ENCODE measurements at places on chromosomes 1 and 21.

- no peak for DNase-seq
These were observed 212.2 kb downstream of the LYPLAL1 start for GRCh38 chr1:219385787-219386427.

DNA sequence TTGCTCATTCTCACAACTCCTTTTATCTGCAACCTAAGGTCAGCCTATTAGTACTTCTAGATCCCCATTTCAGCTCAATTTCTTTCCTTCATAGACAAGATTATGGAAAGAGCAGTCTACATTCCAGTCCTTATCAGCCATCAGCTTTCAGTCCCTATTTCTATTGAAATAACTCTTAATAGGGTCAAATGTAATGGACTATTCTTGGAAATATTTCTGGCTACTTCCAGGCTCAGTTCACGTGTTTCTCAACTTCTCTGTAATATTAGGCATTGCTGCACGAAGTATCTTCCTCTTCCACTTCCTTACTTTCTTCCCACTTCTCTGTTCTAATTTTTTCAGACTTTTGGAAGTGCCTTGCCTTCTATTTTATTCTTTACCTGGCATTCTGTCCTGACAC is 232.9 kb upstream of the USP25 start:
- no peak for DNase-seq

GRCh38 chr1:118116909-118117308 is 68.1 kb downstream of the SPAG17 start:
- no peak for DNase-seq

DNA sequence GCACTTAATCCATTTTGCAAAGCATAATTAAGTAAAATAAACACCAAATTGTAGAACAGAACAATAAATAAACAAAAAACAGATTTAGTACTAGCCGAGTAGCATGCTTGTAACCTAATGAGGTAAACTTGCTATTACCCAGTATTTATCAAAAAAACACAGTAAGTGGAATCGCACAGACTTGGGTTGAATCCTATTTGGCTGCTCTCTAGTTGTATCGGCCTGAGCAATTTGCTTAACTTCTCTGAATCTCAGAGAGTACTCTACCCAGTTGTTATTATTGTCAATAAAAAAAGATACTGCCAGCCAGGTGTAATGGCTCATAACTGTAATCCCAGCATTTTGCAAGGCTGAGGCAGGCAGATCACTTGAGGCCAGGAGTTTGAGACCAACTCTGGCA is 664.3 kb downstream of the ADGRL2 start:
- DNase-seq, result no peak

DNA sequence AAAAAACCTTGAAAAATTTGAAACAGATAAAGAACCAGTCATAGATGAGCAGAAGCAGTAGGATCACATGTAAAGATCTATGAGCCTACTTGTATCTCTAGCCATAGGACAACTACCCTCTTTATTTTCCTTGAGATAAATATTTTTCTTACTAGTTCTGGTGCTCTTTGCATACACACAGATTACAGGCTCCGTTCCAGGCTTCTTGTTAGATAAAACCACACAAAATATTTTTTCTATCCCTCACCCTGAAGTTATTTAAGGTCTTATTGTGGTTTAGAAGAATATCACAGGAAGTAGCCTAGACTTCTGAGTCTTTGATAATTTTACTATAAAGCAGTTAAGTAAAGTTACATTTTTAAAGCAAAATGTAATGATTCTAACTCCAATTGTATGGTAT is 512.2 kb downstream of the NEGR1 start:
- DNase-seq, result no peak

DNA sequence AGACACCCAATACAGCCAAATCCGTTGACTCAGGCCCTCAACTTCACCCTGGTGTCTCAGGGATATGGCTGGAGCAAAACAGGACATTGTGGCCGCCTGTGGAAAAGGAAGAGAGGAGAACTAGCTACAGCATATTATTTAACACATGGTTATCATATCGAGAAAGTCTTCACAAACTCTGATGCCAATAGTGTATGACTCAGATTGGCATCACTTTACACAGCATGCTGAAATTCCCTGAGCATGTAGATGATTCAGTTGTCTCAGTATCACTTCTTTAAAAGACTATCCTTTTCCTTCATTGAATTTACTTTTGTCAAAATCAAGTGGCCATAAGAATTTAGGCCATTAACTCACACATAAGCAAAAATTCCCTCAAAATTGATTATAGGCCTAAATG is 20.1 kb downstream of the HSD3B2 start:
- no peak for DNase-seq

GRCh38 chr21:41653954-41654491 is 112.8 kb downstream of the RIPK4 start:
- no peak for DNase-seq

GRCh38 chr1:240719953-240720700 is 108.2 kb upstream of the GREM2 start:
- DNase-seq, result no peak

DNA sequence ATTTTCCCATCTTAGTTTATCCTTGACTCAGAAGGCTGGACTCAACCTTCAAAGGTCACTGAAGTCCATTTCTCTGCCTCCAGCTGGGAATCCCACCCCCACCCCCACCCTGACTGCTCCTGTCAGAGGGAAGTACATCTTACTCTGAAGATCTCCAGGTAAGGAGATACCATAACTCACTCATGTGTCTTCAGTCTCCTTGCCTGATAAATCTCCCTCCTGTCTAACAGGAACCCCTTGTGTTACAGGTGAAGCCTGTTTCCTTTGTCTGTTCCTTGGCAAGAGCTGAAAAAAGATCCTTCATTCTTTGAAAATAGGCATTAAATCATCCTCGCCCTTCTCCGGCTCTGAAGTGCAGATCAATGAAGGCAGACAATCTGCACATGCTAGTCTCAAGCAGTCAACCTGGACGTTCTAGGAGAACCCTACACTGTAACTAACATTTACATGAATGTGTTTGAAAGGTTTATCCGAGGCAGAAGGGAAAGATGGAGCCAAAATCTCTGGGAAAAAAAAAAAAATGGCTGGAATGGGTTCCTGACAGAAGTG is 250.6 kb downstream of the TM2D1 start:
- DNase-seq, result no peak

GRCh38 chr1:169568497-169568896 is 17.8 kb downstream of the F5 start:
- DNase-seq, result no peak

- DNase-seq, result no peak
These were observed 6.2 kb downstream of the C1orf198 start for GRCh38 chr1:230861970-230862595.

- DNase-seq, result no peak
These were observed 34.0 kb downstream of the DNAI4 start for GRCh38 chr1:66890621-66891020.

GRCh38 chr1:159207774-159208173 is 3.1 kb downstream of the ACKR1 start:
- DNase-seq, result no peak

DNA sequence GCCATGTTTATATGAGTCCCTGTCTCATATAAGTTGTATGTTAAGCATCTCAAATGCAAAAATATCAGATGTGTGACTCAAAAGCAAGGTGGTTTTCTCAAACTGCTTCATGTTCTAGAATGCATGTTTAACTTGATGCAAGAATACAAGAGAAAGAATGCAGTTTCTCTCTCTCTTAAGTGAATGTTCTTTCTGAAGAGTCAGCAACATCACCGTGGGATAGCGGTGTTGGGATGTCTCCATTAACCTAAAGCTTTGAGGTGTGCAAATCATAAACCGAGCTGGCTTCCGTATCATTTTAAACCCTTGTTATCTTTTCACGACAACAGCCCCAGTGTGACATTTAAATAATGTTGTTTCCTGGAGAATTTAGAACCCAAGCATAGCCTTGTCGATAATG is 48.4 kb upstream of the TARBP1 start:
- no peak for DNase-seq

DNA sequence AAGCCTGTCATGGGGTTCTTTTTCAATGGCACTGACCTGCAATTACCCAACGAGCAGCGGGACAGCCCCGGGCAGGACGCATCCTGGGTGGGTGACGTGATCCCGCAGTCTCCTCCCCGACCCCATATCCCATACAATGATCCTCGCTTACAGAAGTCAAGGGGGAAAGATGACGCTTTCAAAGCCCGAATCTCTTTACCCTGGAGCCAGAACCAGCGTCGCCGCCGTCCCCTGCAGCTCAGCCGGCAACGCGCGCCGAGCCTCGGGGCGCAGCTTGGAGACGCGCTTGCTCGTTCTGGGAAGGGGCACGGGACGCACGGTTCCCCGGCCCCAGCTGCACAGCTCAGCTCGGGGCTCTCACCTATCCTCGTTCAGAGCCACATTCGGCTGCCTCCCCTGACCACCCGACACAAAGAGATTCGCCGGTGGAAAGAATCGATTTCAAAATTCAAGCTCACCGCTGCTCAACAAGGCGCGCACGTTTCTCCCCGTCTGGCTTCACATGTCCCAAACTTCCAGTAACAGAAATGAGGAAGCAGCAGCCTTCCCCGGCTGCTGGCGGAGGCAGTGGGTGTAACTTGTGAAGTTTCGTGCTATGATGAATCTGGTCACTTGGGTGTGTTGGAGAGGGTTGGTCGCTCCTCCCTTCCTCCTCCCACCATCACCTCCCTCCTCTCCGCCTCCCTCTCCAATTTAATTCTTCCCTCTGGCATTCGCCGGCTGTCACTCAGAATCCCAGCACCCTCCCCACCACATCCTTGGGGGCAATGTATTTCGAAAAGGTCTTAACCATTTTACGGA is at the start of gene TIAM1:
TIAM1 (minus strand) TSS at position 582 of the 801 bp plus-strand sequence. CDS start 77,289 bp downstream, outside the sequence.
- no peak for DNase-seq

DNA sequence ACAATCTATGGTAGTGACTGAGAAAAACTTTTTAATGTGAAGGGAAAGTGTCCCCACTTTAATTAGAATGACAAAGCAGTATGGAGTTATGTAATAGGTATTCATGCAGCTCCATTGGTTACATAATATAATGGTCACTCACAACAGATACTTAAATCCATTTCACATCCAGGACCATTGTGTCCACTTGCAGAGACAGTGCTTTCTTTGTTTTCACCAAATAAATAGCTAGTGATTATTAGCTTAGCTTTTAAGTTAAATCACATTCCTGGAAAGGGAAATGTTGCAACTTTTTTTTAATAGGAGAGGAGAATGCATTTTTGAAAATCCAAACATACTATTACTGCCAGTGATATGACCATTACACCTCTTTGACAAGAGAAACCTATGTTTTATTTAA is 22.9 kb downstream of the RGL1 start:
- no peak for DNase-seq

GRCh38 chr1:27403931-27404330 is 11.5 kb downstream of the GPR3 start:
- no peak for DNase-seq

- DNase-seq, result no peak
These were observed 53.8 kb upstream of the PSEN2 start for GRCh38 chr1:226816576-226816975.
